ENCODE measurements at places on chromosomes 3 and 15.

DNA sequence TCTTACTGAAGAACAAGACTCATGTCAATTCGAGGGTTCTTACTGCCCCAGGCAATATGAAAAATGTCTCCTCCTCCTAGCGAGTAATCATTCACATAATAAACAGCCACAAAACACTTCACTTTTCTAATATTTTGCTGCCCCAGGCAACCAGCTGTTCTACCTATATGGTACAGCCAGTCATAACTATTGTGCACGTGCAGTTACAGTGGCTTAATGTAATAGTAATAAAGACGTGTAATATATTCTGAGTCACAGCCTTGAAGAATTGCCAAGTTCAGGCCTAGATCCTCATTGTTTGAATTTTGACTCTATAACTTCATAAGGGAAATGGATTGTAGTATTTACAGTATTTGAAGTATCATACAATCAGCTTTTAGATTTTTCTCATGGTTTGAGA lies 1250.0 kb upstream of the GBE1 start:
- no peak for DNase-seq

GRCh38 chr3:97479740-97480139 lies 284.8 kb upstream of the ARL6 start:
- no peak for DNase-seq

DNA sequence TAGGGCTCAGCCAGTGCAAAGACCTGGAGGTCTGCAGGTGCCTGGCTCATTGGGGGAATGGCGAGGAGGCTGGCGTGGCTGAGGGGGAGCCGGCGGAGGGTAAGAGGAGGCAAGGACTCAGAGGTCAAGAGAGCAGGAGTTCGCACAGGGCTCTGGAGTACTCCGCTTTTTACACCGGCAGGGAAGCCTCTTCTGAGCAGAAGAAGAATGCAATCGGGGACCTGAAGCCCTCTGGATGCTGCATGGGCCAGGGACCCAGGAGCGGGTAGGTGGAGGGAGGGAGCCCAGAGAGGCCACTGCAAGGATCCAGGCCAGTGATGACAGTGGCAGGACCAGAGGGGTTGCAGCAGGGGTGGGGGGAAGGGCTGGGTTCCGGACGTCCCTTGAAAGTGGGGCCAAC lies 70.4 kb upstream of the TAMM41 start:
- no peak for DNase-seq

GRCh38 chr15:86615411-86615810 lies 535.7 kb downstream of the AGBL1 start:
- DNase-seq, result no peak

DNA sequence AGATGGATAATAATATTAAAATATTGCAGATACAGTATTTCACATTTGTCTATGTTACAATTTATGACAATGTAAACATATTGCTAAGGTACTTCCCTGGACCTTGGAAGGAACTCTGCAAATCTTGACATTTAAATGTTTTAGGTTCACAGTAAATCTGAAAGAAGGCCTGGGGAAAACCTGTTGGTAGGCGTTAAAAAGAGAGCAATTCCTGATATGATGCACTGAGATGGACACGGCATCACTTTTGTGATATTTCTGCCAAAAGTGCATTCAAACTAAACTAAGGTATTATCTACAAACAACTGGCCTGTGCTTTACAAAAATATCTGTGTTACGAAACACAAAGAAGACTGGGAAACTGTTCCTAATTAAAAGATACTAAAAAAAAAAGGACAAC lies 6.1 kb upstream of the TP63 start:
- no peak for DNase-seq
